ENCODE measurements at places on chromosomes 13 and 19.

DNA sequence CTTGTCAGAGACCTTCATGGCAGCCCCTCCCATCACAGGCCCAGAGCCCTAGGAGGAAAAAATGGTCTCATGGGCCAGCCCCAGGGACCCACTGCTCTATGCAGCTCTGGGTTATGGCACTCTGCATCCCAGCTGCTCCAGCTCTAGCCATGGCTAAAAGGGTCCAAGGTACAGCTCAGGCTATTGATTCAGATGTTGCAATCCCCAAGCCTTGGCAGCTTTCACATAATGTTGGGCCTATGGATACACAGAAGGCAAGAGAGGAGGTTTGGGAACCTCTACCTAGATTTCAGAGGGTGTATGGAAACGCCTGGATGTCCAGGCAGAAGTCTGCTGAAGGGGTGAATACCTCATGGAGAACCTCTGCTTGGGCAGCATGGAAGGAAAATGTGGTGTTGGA, 996.0 kb downstream of the PCDH9 start:
- no peak for DNase-seq

- DNase-seq = no peak
Measured at GRCh38 chr19:44618640-44619357, 5.4 kb downstream of the IGSF23 start.

DNA sequence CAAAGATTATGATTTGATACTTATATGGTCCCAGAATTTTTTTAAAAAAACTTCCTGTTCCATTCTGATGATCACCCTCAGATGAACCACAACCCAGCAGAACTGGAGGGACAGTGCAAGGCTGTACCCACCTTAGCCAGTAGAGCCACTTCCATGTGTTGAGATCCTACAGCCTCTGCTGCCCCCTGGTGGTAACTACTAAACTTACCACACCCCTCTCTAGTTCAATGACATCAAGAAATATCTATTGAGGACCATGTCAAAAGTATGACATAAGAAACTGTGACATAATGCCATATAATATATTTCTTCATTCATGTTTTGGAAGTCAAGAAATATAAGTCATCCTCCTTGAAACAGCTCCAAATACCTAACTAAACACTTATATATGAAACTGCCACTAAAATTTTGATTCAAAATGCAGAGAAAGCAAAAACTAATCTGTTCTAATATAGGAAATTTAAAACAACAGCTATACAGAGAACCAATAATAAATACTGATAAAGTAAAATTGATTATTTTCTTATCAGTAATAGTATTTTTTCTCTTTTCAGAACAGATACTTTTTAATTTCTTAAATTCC, 412.6 kb downstream of the KCTD12 start:
- no peak for DNase-seq

DNA sequence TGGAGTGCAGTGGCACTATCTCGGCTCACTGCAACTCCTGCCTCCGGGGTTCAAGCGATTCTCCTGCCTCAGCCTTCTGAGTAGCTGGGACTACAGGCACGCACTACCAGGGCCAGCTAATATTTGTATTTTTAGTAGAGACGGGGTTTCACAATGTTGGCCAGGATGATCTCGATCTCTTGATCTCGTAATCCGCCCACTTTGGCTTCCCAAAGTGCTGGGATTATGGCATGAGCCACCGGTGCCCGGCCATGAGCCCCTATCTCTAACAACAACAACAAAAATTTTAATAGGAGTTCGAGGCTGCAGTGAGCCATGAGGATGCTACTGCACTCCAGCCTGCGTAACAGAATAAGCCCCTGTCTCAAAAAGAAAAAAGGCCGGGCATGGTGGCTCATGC, 5.0 kb downstream of the AP1M2 start:
- no peak for DNase-seq

- no peak for DNase-seq
Measured at GRCh38 chr13:79404985-79405384, 1.1 kb downstream of the RBM26 start.

DNA sequence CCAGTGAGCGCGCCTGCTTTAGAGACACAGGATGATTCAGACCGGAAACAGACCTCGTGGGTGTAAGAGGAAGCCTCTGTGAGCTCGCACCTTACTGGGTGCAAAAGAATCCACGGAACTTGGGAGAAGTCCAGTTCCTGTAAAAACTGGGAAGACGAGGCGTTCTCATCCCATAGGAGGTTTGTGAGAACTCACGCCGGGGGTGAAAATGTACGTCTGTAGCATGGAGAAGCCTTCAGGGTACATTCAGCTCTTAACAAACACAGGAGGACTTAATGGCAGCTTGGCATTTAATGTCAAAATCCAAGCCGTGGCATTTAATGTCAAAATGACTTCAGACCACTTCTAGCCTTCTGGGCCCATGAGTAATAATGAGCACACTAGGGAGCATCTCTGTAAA, 17.4 kb upstream of the OR7D2 start:
- no peak for DNase-seq

GRCh38 chr13:36059321-36059720, 71.9 kb downstream of the DCLK1 start:
- no peak for DNase-seq

- no peak for DNase-seq
Measured at GRCh38 chr13:53127373-53127772, 98.8 kb downstream of the OLFM4 start.

DNA sequence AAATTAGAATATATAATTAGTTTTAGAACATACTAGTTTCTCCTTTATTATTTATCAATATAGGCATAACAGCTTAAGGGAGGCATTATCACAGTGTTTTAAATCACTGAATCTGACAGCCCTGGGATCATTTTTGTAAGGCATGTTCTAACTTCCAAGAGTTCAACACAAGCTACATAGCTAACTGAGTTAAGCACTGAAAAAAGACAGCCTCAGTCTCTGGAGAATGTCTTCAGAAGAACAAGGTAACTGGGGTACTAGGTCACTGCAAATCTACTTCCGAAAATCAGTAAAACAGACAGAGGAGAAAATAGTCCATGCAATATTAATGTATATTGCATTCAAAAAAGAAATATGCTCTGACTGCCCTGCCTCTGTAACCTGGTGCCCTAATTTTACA, 502.1 kb downstream of the RFC3 start:
- DNase-seq = no peak

GRCh38 chr19:22608441-22608840, 25.7 kb upstream of the ZNF492 start:
- no peak for DNase-seq

GRCh38 chr19:27860309-27860934, 1352.5 kb downstream of the UQCRFS1 start:
- no peak for DNase-seq

GRCh38 chr19:17327654-17328516, 6.8 kb downstream of the ANO8 start:
- DNase-seq = no peak

DNA sequence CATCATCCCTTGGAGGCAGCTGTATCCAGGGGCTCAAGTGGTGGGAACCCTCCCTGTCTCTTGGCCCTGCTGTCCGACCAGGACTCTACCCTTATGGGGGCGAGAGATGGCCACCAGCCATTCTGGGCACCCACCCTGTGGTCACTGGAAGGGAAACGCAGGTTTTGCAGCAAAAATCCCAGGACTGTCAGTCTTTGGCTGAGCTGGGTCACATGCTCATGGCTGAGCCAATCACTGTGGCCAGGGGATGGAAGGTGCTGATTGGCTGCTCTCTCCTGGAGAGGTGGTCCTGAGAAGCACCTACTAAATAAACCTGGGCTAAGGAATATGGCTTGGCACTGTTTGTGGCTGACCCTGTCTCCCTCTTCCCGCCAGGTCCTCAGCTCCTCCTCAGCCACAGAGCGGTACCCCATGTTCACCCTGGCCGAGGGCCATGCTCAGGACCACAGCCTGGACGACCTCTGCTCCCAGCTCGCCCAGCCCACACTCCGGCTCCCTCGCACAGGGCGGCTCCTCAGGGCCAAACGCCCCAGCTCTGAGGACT, 8.9 kb downstream of the ATG4D start:
- no peak for DNase-seq

- DNase-seq = no peak
Measured at GRCh38 chr13:46160471-46161066, 21.4 kb downstream of the LCP1 start.

- no peak for DNase-seq
Measured at GRCh38 chr13:113589961-113590339, 5.4 kb downstream of the TFDP1 start.

DNA sequence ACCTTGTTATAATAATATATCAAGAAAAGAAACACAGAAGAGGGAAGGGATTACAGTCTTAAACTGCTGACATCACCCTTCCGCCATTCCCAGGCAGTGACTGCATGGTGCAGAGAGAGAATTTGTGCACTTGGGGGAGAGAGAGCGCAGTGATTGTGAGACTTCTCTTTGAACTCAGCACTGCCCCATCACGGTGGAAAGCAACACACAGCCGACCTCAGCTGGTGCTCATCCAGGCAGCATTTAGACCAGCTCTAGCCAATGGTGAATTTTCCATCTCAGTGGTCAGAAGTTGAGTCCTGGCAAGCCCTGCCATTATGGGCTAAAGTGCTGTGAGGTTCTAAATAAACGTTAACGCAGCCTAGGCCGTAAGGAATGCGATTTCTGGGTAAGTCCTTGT, 1681.5 kb downstream of the EFNB2 start:
- no peak for DNase-seq

DNA sequence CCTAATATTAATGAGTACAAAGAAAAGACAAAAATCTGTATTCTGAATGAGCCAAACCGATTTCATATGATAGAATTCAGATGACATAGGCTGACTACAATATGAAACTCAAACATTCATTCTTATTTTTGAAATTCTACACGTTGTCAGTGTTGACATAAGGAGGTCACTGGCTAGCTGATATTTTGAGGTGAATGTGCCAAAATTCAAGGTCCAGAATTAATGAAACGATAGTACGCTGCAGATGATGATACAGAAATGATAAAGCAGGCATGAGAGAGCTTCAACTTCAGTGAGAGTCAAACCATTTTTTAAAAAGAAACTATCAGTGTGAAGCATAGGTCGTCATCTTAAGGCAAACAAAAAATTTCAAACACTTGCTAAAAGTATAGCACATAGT, 88.2 kb downstream of the FREM2 start:
- DNase-seq = no peak

- DNase-seq = no peak
Measured at GRCh38 chr19:44757735-44758505, 9.4 kb downstream of the BCL3 start.

- no peak for DNase-seq
Measured at GRCh38 chr13:114043421-114044053, 69.7 kb upstream of the C13orf46 start.

GRCh38 chr13:114151565-114152284, 19.3 kb upstream of the RASA3 start:
- no peak for DNase-seq

DNA sequence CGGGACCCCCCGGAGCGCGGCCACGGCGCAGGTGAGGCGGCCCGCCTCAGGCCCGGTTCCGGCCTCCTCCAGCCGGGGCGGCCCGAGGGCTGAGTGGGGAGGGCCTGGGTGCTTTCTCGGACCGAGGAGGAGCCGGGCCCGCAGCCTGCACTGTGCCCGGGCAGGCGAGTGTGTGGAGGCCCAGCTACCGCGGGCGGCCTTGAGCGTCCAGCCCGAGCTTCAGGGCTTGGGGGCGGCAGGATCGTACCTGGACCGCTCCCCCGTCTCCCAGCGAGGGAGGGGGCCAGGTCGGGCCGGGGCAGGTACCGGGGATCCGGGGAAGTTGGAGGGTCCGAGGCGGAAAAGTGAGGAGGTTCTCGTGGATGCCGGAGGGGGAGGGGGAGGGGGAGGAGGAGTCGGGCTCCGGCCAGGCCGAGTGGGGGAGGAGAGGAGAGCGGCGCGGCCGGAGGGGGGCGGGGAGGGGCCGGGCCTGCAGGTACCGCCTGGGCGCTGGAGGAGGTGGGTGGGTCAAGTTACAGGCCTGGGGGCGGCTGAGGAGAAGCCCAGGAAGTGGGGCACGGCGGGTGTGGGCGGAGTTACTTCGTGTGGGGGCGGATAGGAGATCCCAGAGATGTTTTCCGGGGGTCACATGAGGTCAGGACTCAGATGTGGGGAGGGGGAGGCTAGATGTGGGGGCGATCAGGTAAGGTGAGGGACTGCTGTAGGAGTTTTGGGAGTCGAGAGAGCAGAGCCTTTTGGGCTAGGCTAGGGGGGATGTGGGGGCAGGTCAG, 545 bp downstream of the NACC1 start:
- no peak for DNase-seq

DNA sequence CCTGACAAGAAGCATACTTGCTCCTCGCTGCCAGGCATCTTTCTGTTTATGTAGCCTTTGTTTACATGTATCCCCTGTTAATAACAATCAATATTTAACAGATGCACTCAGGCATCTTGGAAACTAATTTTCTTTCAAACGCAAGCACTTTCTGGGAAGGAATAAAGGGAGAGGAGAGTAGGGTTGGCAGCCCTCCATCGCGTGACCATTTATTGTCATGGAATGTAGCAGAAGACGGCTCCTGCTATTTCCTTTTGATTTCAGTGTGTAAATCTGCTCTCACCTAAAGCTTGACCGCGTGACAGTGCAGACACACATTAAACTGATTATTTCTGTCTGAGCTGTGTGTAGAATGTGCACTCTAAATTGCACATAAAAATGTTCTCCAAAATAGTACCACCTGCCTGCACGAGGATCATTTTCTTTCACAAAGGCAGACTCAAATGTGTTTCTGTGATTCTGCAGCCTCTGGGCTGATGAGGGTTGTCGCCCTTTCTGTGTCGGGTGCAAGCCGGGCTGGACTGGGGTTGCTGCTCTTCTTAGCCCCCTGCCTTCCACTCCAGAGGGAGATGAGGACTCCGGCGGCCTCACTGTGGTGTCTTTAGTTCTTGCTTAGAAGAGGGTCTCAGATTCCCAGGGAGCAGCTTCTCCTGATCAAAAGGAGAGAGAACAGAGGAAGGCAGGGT, 223.5 kb upstream of the MAB21L1 start:
- DNase-seq = no peak

DNA sequence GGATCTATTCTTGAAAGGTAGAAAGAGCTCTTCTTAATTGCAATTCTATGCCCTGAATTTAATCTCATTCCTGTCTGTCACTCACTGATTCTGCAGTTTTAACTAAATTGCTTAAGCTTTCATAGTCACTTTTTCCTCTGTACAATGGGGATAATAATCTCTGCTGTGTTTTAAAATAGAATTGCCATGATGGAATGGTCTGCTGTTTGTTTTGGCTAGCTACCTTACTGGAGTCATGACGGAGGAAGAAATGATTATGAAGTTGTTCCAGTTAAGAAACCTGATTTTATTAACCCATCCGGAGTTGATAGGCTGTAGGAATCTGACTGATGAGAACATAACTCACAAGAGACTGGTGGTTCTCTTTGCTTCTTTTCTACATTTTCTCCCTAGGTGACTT, 54.9 kb upstream of the ITM2B start:
- DNase-seq = no peak

- no peak for DNase-seq
Measured at GRCh38 chr13:34107806-34108205, 289.9 kb downstream of the RFC3 start.

DNA sequence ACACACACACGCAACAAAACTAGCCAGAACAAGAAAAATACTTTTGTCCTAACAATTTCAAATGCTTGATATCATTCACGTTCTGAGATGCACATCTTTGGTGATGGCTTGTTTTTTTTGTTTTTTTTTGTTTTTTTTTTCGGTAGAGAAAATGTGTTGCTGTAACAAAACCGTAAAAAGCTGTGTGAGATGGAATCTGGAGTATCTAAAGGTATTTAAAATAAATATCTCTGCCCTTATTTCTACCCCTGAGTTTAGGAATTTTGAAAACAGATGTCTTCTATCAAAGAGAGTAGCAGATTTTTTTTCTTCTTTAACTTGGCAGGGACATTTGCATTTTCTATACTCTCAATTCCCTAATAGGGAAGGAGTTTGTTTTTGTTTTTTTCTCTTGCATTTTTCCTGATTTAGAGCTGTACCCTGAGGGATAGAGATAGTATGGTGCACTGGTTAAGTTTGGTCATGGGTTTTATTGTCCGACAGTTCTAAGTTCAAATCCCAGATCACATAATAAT, 446.6 kb downstream of the KLF5 start:
- no peak for DNase-seq

Measured in cerebellar nuclear complex (tissue), 1 donor.